ENCODE measurements at places on chromosomes 1 and 21. TPM values are rescaled to one million over a fixed set of nuclear protein-coding genes. Genes with fewer than 3 reads are reported as not detected.

The ABCA4 gene
- 0.16 TPM for total RNA-seq

The S100A11 gene
- total RNA-seq = 126 TPM

The AADACL4 gene
- not detected for total RNA-seq

The TAL1 gene
- total RNA-seq = 0.63 TPM

The OLFML3 gene
- 91.1 TPM for total RNA-seq

The LRRN2 gene
- 3.4 TPM for total RNA-seq

The RPL5 gene
- total RNA-seq = 1,430 TPM

The TEX38 gene
- 0.21 TPM for total RNA-seq

The FMO4 gene
- 3.6 TPM for total RNA-seq

The GBP7 gene
- not detected for total RNA-seq

The FAM167B gene
- total RNA-seq = 7.1 TPM

The MAGOH gene
- 58.4 TPM for total RNA-seq

The NTRK1 gene
- 0.23 TPM for total RNA-seq

The TRIM45 gene
- 15.7 TPM for total RNA-seq

The FMOD gene
- 0.05 TPM for total RNA-seq

The LDLRAD1 gene
- total RNA-seq = 0.09 TPM

The ARPC5 gene
- total RNA-seq = 60.9 TPM

The RGS7 gene
- 1.2 TPM for total RNA-seq

The TTF2 gene
- 88.8 TPM for total RNA-seq

The LRRC38 gene
- total RNA-seq = 0.25 TPM

The GPR157 gene
- total RNA-seq = 6.0 TPM

The AMY2A gene
- 0.55 TPM for total RNA-seq

The MCOLN2 gene
- 3.8 TPM for total RNA-seq

The SLC6A17 gene
- 0.09 TPM for total RNA-seq

The NUCKS1 gene
- 414 TPM for total RNA-seq

The CCT3 gene
- 411 TPM for total RNA-seq

The TAS1R3 gene
- total RNA-seq = 0.21 TPM

The TNNT2 gene
- 7.9 TPM for total RNA-seq

The KRTAP19-3 gene
- total RNA-seq = not detected
